Mesothelial cell of epicardium (in vitro differentiated cells): ENCODE measurements at places on chromosomes 4 and X.

DNA sequence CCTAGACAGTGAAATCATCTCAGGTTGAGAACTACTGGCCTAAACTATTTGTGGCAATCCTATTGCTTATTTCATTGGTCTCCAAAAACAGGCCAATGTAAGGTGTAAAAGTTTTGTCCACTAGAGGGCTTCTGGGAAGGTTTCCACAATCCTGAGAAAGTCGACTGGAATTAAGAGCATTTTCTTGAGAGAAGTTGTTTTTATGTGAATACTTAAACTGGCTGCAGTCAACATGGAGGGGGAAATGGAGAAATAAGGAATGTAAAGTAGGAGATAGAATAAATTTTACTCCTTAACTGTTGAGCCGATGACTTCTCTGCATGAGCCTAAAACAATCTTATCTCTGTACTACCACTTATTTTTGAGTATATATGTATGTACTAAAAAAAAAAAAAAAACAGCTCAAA is 11.0 kb upstream of the EIF4E start:
- DNase-seq: no peak

DNA sequence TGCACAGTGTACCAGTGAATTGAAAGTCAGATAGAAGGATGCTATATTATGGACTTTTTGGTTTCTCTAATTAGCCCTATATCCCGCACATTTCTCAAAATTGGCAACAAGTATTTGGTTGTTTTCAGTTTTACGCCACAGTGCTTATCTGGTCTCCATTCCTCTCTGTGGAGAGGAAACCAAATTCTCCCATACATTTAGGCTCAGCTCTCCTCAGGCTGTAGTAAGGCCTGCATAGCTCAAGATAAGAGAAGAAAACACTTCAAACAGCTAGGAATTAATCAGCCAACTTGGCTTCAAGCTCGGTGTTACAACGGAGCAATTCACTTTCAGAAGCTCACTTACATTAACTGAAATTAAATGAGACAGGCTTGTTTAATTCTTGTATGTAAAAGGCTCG is 263.2 kb downstream of the PDHA2 start:
- DNase-seq: no peak

DNA sequence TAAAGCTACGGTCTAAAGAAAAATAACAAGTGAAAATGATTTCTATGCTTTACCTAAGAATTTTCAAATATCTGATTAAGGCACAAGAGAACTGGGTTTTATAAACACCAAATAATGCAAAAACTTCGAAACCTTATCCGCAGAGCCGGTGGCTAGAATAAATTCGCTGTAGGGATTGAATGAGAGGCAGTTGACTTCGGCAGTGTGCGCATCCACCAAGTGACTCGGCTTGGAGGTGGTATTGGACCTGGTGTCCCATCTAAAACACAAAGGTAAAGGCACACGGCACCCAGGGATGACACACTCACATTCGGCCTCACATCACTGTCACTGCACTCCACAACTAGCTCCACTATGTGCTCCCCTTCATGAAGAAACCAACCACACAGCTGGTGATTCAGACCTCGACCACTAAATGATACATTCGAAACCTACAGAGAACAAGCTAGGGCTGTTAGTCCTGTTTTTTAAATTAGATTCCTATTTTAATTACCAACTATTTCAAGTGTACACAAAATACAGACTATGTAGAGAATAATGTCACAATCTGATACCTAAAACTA is 17.5 kb downstream of the RBBP7 start:
- no peak for DNase-seq

- DNase-seq: no peak
These were observed 10.7 kb downstream of the VSIG1 start for GRCh38 chrX:108055546-108055945.

- no peak for DNase-seq
These were observed 19.5 kb downstream of the KIAA0232 start for GRCh38 chr4:6802025-6802424.

GRCh38 chr4:137156807-137157206 is 375.5 kb downstream of the PCDH18 start:
- no peak for DNase-seq

GRCh38 chrX:111634823-111635729 is 45.9 kb upstream of the ALG13 start:
- no peak for DNase-seq

DNA sequence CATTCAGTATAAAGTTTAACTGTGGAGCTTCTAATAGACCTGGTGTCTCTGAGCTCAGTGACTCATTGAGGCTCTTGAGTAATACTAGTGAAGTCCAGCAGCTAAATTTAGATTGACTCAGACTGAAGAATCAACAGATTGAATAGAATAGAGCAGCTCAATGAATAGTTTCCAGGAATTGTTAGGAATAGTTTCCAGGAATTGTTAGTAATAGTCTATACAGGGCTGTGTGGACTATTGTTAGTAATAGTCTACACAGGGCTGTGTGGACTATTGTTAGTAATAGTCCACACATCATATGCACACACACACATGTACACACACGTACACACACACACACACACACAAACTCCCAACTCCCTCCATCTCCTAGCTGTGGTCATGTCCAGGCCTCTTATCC is 3.0 kb downstream of the GIMD1 start:
- no peak for DNase-seq

- no peak for DNase-seq
These were observed 723.9 kb downstream of the SH3BGRL start for GRCh38 chrX:81925812-81926211.

GRCh38 chr4:11710453-11711093 is 281.9 kb upstream of the HS3ST1 start:
- DNase-seq: no peak

DNA sequence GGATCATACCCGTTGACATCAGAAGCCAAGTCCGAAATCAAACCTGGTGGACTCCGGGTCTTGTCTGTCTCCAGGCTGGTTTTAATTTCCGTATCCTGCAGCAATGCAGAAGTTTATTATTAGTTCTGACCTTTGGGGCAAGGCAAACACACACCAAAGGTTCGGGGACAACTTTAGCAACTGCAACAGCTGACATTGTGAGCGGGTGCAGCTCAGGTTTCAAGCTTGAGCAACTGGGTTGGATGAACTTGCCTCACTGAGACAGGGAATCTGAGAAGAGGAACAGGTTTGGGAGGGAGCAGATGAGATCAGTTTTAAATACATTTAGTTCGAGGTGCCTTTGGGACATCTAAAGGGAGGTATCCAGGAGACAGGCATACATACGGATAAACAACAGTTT is 110.7 kb downstream of the GNL3L start:
- DNase-seq: no peak

GRCh38 chr4:51907006-51907669 is 64.2 kb downstream of the DCUN1D4 start:
- no peak for DNase-seq
